Stimulated activated CD4-positive, alpha-beta T cell treated with anti-CD3 and anti-CD28 coated beads, Interleukin-15, amount 100 ng/mL, for 1 hour (primary cell): ENCODE measurements at places on chromosomes 11 and 22.
A peak's percentile ranks its signal among the peaks of the same experiment; 100 is the strongest.

DNA sequence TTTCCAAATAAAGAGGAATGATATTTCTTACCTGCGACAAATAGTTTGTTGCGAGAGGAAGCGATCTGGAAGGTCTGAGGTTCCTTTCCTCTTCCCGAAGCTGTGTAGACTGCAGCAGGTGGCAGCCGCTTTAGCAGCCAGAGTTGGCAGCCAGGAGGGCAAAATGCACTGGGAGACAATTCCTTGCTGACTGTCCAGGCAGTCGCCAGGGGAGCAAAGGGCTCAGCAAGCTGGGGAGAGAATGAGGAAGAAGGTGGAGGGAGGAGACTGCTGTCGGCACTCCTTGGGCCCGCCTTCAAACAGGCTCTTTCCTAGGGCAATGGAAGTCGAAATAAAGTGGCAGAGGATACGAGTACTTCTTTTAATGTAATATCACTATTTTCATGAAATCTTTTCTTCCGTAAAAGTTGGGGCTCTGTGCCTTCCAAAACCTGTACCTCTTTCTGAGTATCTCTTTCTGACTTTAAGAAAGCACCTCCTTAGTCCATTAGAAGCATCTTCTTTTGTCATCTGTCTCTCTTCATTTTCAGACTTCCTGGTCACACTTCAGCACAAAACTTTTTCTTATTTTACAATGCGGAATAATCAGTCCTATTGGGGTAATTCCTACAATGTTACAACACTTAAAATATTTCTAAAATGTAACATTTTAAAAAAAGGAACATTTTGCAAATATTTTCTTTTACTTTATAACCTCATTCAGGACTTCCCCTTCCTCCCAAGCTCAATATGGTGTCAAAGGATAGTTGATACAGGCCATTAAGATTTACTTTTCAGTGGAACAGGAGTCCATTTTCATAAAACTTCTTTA is at the start of gene IL18:
Gene IL18, minus strand, starts transcription at position 220 of the 811 bp plus-strand sequence. CDS start 9,041 bp downstream, outside the sequence.
- DNase-seq: no peak

DNA sequence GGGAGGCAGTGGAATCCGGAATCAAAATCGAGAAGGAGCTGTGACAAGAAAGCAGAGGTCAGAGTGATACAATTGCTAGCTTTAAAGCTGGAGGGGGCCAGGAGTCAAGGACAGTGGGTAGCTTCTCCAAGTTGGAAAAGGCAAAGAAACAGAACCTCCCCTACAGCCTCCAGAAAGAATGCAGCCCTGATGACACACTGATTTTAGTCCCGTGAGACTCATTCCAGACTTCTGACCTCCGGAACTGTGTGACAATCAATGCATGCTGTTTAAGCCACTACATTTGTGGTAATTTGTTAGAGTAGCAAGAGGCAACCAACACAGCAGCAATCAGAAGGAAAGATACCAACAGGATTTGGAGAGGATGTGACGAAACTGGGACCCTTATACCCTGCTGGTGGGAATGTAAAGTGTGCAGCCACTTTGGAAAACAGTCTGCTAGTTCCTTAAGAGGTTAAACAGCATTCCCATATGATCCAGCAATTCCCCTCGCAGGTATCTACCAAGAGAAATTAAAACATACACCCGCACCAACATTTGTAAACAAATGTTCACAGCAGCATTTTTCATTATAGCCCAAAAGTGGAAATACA is 66.7 kb downstream of the DSCAML1 start:
- DNase-seq: no peak

DNA sequence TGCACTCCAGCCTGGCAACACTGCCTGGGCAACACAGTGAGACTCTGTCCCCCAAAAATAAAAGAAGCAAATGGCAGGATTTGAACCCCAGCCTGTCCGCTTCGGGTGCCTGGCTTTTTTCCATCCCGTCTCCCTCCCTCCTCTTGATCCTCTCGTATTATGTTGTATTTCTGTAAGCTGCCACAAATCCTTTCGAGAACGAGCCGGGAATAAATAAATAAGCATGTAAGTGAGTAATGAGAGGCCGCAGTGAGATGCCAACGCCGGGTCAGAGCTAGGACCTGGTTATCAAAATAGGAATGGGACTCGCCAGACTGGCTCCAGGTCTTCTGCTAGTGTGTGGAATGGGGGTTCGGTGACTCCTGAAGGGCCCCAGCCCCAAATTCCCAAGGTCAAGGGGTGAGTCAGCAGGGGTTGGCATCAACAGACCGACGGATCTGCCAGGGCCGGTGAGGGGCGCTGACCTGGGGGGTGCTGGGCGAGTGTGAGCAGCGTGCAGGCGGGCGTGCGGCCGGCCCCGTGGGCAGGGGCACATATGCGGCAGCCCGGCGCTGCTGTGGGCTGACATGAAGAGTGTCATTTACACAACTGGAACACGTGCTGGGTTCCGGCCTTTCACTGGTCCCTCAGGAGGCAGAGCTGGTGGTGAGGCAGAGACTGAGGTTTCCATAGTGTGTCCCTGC is 47.8 kb downstream of the FLRT1 start:
- no peak for DNase-seq

GRCh38 chr22:32660292-32660691 is 141.2 kb upstream of the TIMP3 start:
- peak; percentile 30 for DNase-seq

- DNase-seq: no peak
These were observed 5.4 kb downstream of the SMCO4 start for GRCh38 chr11:93537767-93538261.

GRCh38 chr11:117197516-117198456 is 1.4 kb upstream of the TAGLN start:
- DNase-seq: no peak

- no peak for DNase-seq
These were observed 266.9 kb upstream of the NARS2 start for GRCh38 chr11:78841456-78842060.

DNA sequence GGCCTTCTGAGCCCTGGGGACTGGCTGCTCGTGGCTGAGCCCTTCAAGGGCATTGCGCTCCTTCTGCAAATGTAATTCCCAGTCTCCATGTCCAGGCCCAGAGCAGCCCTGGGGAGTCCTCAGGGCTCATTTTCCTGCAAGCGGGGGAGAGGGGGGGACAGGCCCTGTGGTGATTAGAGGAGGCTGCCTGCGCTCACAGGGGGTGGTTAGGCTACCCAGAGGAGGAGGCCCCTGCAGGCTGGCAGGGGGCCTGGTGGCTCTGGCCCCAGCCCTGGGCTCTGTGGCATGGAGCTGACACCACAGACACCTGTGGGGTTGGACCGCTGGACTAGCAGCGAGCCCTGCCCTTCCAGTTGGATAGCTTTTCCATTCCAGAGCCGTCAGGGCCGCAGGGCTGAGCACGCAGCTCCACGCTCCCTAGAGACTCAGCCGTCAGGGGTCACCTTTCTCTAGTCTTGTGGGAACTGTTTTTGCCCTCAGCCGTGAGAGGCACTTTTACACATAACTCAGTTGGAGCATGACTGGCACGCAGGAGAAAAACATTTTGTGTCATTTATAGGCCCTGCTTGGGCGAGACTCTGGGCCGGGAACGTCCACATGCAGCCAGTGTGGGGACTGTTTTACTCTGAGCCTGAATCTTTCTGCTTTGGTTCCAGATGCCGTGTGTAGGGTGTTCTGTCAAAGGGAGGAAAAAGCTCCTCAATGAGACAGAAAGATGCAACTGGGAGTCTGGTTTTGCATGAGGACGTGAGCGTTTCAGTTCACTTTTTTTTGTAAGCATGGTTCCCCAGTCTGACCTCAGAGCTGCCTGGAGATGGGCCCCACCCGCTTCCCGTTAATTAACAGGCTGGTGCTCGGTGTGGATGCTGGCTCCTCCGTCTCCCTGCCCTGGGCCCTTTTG is 58.1 kb downstream of the LRP5 start:
- no peak for DNase-seq
